ENCODE measurements at places on chromosomes 2 and 18.

DNA sequence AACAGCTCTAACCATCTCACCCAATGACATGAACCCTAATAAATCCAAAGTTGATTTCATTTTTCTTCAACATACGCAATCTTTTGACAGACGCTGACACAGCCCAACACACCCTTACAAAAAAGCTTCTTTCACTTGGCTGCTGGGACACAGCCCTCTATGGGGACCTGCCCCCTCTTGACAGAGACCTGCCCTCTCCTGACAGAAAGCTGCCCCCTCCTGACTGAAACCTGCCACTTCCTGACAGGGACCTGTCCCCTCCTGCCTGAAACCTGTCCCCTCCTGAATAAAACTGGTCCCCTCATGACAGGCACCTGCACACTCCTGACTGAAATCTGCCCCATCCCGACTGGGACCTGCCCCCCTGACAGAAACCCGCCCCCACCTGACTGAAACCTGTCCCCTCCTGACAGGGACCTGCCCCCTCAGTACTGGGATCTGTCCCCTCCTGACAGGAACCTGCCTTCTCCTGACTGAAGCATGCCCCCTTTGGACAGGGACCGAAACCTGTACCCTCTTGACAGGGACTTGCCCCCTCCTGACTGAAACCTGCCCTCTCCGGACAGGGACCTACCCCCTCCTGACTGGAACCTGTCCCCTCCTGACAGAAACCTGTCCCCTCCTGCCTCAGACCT lies 87.9 kb downstream of the PXDN start:
- no peak for DNase-seq

- no peak for DNase-seq
Measured at GRCh38 chr2:43898838-43899346, 60.1 kb downstream of the ABCG8 start.

DNA sequence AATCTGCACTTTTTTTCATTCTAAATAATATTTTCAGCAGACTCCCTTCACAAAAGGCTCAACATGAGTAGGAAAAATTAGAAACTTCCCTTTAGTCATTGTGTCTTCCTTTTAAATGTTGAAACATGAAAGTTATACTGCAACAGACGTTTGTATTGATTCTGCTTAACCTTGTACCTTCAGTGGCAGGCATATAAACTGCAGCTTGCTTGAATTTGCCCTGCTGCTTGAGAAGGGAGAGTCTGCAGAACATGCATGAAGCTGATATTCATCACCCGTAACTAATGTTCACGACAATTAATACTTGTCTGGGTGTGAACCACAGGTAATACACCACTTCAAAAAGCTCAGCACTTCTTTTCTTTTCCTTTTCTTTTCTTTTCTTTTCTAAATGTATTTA lies 294.7 kb upstream of the LRP1B start:
- DNase-seq: no peak

DNA sequence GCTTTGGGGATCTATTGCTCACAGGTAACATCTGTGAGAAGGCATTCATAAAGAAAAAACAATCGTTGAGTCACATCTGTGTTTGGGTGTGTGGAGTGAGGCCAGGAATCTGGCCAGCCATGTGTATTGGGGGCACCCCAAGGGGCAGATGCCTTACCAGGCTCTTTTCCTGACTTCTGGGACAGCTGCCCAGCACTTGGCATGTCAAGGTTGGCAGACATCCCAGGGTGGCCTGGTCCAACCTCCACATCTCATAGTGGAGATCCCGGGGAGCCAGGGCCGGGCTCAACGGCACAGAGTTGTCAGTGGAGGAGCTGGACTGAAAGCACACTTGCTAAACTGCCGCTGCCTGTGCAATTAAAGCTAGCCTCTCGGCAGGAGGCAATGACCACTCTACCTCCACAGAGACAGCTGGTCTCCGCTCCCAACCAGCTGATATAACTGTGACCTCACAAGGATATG lies 75.3 kb upstream of the MGAT4A start:
- DNase-seq: peak; percentile 45

- no peak for DNase-seq
Measured at GRCh38 chr18:45548614-45549013, 66.7 kb upstream of the SLC14A2 start.

- DNase-seq: no peak
Measured at GRCh38 chr2:182585430-182585829, 130.6 kb upstream of the DNAJC10 start.

DNA sequence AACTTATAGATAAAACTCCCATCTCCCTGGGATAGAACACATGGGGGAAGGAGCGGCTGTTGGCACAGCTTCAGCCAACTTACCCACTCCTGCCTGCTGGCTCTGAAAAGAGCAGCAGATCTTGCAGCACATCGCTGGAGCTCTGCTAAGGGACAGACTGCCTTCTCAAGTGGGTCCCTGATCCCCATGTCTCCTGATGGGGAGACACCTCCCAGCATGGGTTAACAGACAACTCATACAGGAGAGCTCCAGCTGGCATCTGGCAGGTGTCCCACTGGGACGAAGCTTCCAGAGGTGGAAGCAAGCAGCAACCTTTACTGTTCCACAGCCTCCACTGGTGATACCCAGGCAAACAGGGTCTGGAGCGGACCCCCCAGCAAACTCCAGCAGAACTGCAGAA lies 673.3 kb downstream of the NRXN1 start:
- DNase-seq: no peak

- DNase-seq: no peak
Measured at GRCh38 chr2:99770876-99771275, 281.1 kb upstream of the REV1 start.

DNA sequence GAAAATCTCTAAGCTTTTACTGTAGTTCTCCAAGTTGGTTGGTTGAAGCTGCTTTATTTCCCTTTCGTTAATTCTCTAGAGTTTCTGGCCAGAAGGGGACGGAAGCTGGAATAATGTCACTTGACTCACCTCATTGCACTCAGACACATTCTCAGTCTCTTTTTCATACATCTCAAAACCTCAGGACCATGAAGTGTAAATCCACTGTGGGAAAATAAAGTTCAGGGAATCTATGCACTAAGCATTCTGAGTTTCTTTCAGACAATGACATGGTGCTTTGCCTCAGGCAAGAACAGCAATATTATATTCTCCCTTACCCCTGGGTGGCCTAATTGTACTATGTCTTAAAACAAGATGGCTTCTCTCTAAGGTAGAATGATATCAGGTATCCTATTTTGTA lies 167.8 kb downstream of the PRPF40A start:
- DNase-seq: peak; percentile 79

GRCh38 chr18:52344881-52345280 lies 4.9 kb downstream of the DCC start:
- no peak for DNase-seq

DNA sequence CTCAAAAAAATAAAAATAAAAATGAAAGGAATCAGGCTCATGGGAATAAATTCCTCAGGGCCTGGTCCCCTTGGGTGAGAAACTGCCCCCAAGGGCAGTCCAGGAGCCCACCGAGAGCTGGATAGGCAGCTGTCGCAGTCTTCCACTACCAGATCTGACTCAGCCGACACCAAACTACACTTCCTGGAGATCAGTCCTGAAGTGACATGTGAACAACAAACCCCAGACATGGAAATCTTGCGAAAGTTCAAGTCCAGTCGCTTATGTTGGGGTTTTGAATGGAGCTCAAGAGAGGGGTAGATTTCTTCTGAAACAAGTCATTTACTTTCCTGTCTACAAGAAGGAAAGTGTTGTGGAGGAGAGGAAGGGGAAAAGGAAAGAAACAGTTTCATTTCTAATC lies 12.9 kb downstream of the ADCY3 start:
- DNase-seq: no peak

DNA sequence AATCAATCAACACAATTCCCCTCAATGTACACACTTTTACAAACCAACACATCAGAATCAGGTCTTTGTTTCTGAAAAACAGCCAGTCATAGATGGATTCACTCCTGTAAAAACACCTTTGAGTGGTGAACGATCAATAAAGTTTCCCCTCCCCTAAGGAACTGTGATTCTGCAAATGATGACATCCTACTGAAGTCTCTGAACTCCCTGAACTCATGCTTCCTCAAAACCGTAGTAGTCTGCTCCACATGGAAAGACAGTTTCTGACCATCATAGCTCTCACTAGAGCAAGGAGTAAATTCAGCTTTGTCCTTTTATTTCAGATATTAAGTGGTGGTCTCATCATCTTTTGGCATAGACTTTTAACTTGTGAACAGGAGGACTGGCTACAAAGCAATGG lies 43.5 kb upstream of the ACTR3 start:
- no peak for DNase-seq

- DNase-seq: no peak
Measured at GRCh38 chr18:24246143-24246542, 107.3 kb downstream of the CABYR start.

DNA sequence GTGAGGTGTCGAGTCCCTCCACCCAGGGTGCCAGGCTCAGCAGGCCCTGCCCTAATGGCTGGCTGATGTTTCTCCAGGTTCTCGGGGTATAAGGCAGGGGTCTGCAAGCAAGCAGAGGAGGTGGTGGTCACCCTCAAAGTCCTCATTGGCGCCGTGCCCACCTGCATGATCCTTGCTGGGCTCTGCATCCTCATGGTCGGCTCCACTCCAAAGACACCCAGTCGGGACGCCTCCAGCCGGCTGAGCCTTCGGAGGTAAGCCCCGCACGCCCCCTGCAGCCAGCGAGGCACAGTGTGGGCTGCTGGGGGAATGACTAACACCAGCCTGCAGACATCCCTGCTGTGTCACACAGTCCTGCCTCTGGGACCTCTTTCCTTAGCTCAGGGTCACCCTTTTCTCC lies 14.1 kb downstream of the MFSD2B start:
- peak; percentile 29 for DNase-seq

DNA sequence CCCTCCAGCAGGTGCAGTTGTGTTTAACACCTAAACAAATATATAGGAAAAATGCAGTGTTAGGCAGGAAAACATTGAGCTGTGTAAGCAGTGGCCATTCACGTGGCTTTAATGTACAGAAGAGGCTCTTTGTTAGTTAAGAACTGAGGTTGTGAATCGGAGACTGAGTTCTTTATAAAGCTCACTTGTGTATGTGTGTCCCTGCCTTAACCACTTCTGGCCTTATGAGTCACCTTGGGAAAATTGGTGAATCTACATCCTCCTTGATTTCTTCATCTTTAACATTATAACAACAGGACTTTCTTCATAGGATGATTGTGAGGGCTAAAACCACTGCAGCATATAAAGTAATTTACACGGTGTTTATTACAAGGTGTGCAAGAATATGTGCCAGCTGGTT lies 188.4 kb upstream of the TPO start:
- no peak for DNase-seq

DNA sequence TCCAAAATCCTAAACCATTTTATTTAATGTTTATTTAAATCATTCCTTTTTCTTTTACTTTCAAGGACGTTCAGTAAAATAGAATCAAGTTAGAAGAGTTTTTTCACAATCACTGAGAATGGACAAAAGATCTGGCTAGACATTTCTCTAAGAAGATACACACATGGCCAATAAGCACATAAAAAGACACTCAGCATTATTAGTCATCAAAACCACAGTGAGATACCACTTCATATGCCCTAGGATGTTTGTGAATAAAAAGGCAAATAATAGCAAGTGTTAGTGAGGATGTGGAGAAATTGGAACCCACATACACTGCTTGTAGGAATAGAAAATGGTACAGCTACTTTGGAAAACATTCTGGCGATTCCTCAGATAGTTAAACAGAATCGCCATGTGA lies 76.1 kb downstream of the RHBDD1 start:
- peak; percentile 61 for DNase-seq

- peak; percentile 81 for DNase-seq
Measured at GRCh38 chr2:58930537-58930936, 689.4 kb upstream of the FANCL start.

- DNase-seq: no peak
Measured at GRCh38 chr2:12948961-12949353, 232.2 kb downstream of the TRIB2 start.

DNA sequence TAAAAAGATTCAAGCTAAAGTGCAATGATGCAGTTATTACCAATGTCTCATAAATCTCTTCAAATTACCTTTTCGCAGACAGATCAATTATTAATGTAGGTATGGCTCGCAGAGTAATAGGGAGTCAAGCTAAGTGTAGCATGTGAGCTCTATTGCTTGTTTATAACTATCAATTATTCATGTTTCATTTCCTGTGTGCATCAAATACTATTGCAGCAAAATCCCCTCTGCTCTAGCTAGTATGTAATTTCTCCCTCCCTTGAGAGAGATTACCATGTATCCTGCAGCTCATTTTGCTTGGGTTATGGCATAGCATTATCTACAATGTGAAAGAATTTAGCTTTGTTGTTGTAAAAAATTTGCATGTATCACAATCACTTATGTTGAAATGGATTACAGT lies 65.6 kb upstream of the SCN1A start:
- no peak for DNase-seq

DNA sequence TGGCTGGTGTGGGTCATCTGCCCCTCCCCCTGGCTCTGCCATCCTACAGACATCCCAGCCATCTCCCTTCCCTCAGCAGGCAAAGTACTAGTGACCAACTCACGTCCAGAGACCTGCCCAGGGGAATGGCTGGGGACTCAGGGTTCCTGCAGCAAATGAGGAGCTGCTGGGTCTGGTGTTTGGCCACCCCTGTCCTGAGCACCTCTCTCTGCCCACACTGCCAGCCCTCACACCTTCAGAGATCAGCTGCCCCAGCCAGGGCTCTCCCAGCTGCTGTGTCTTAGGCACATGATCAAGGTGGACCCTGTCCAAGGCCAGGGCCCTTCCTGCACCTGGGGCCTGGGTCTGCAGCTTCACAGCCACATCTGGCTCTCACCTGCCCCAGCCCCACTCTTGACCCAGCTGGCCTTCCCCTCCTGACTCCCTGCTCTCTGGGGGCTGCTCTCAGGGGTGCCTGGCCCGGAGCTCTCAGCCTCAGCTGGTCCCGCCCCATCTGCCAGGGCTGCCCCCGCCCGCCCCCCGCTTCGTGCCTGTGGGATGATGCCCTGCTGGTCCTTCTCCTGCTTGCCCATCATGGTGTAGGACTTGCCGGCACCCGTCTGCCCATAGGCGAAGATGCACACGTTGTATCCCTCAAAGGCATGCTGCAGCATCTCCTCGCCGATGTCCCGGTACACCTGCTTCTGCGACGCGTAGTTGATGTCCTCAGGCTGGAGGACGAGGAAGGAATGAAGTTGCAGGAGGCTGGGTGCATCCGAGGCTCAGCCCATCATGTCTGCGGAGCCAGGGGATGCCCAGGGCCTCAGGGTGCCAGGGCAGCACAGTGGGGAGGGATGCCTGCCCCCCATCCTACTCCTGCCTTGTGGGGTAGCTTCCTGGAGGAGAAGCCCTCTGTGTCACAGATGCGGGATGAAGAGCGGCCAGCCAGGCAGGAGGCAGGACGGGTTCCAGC lies 32.2 kb downstream of the KIF1A start:
- DNase-seq: no peak

- DNase-seq: no peak
Measured at GRCh38 chr2:173868406-173868805, 96.8 kb downstream of the SP3 start.

GRCh38 chr2:221166292-221166691 lies 405.8 kb downstream of the EPHA4 start:
- no peak for DNase-seq

DNA sequence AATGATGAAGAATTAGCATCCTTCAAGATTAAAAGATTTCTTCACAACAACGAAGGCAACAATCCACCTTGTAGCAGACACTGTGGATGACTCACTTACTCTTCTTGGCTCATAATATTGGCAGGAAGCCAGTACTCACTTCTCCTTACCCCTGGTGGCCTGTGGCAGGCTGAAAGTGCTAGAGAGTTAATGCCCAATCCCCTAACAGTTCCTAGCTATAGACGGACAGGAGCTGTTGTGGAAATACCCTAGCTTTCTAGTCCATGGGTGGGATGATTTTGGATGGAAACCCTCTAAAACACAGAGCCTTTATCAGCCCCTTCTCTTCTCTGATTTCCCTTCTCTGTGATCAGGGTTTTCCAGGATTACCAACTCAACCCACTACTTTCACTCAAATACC lies 128.6 kb upstream of the NYAP2 start:
- DNase-seq: peak; percentile 76
